ENCODE measurements at places on chromosomes 6 and 20. TPM values are rescaled to one million over a fixed set of nuclear protein-coding genes. Genes with fewer than 3 reads are reported as not detected.

Gene OVOL2
- 13.2 TPM for total RNA-seq

Gene BEND3
- total RNA-seq, result 2.5 TPM

Gene LCA5
- 13.7 TPM for total RNA-seq

Gene CRISP2
- total RNA-seq, result not detected

Gene KIF25
- not detected for total RNA-seq

Gene TOX2
- 5.6 TPM for total RNA-seq

Gene SGK2
- total RNA-seq, result 0.93 TPM

Gene ASIP
- total RNA-seq, result not detected

Gene TRIM39
- total RNA-seq, result 26.7 TPM

Gene PANK2
- 63.4 TPM for total RNA-seq

Gene ADGRF5
- 61.7 TPM for total RNA-seq

Gene ELOVL4
- 1.0 TPM for total RNA-seq

GRCh38 chr6:30591008-30591407 is 19.8 kb downstream of the ABCF1 start:
- DNase-seq, result peak; percentile 68

DNA sequence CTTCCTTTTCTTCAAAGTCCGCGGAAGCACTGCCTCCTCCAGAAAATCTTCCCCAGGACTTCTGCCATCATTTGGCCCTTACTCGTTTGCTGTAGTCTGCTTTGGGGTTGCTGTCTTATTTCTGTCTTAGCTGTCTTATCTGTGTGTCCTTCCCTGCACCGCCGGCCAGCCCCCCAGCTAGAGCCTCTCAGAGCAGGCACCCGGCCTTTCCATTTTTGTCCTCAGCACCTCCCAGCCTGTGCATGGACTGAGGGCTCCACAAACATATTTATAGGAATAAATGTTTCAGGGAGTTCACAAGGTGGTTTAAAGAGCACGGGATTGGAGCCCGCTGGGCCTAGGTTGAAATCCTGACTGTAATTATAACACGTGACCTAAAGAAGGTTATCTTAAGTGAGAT is 8.1 kb downstream of the GLP1R start:
- DNase-seq, result no peak

- no peak for DNase-seq
Measured at GRCh38 chr20:58568483-58569240, 53.5 kb upstream of the APCDD1L start.

DNA sequence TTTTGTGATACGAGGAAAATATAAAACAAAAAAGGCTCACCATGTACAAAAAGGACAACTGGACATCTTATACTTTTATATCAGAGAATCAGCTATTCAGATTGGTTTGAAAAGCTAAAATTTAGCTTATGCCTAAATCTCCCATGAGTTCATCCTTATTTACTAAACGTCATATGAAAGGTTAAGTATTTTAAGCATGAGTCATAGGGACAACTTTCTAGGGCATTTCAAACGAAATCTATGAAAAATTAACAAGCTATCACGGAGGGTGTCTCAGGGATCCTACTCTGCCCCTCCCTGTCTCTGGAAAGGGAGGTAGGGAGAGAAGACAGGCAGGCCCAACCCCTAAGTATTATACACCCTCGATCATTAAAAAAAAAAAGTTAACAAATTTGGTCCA is 124.1 kb upstream of the LOC128125822 start:
- no peak for DNase-seq

- DNase-seq, result peak; percentile 63
Measured at GRCh38 chr20:33569802-33570391, 80.0 kb downstream of the CBFA2T2 start.

DNA sequence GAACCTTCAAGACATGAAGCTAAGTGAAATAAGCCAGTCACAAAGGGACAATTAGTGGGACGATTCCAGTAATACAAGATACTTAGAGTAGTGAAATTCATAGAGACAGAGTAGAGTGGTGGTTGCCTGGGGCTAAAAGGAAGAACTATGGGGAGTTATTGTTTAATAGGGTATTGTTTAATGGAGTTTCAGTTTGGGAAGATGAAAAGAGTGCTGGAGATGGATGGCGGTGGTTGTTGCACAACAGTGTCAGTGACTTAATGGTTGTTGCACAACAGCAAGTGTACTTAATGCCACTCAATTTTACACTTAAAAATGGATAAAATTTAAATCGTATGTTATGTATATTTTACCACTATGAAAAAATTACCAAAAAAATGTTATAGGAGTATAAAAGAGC is 209.7 kb upstream of the TENT5A start:
- DNase-seq, result no peak

- peak; percentile 7 for DNase-seq
Measured at GRCh38 chr6:12968839-12969558, 252.4 kb downstream of the PHACTR1 start.

- no peak for DNase-seq
Measured at GRCh38 chr20:17809362-17810061, 109.7 kb downstream of the BANF2 start.

DNA sequence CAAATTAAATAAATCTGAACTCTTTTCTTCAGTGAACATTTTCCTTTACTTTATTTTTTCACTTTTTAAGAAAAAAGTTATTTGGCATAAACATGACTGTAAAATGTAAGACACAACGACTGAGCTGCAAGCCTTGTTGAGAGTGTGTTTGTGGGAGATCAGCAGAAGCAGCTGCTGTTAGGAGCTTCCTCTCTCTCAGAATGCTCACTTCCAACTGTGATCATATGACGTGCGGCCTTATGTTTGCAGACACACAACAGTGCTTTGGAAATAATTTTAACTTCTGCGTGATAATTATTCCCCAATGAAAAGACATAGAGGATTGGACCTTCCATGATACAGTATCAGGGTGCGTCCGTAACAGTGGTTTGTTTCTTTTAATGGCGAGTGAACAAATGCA is 104.0 kb downstream of the ARHGAP18 start:
- no peak for DNase-seq

DNA sequence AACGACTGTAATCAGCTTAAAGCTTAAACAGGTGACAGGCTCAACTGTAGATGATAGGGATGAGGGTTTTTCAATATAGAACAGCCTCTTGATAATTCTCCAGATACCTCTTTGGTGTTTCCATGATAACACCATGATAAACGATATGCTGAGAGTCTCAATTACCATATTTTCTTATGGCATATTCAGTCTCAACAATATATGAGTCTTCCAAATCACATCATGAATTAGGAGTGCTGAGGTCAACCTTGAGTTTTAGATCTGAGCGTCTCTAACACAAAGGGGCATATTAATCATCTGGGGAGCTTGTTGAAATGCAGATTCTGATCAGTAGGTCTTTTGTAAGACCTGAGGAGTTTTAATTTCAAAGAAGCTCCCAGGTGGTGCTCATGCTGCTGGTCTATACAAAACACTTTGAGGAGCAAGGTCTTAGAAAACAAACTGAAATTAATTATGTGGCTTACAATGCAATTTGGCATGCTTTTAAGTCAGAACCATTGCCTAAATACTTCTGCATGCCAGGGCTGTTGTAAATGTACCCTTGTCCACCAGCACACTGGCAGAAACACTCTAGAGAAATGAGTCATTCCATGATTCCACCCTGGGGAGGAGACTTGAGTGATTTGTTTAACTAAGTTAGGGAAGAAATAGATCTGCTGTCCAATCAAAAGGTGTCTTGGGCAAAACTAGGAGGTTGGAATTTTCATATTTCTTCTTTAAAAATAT is 49.6 kb downstream of the PTCHD4 start:
- no peak for DNase-seq

DNA sequence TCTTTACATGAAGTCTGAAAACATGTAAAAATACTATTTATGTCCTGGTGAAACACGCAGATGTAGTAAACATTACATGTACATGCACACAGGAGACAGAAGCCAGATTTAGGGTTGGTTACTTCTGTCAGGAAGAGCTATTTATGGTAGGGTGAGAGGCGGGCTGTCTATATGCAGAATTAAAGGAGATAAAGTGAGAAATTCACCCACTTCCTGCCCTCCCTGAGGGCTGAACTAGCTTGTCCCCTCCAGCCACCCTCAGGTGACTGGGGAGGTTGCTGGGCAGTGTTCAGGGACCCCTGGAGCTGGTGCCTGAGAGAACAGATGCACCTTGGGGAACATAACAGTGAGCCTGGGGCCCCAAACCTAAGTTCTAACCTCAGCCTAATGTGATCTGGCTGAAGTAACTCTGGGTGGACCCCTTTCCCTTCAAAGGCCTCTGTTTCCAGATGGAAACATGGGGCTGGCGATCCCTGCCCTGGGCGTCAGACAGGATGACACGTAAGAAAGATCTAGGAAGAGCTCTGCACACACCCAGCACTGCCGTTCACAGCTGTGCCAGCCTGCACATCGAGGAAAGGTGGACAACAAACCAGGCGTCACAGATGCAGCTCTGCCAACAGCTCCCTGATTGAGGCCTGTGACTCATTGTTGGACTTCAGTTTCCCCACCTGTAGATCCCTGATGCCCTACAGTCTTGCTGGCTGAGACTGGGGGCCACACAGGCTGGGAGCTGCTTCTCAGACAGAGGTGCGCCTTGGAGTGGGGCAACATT is 1.3 kb downstream of the PI16 start:
- no peak for DNase-seq

DNA sequence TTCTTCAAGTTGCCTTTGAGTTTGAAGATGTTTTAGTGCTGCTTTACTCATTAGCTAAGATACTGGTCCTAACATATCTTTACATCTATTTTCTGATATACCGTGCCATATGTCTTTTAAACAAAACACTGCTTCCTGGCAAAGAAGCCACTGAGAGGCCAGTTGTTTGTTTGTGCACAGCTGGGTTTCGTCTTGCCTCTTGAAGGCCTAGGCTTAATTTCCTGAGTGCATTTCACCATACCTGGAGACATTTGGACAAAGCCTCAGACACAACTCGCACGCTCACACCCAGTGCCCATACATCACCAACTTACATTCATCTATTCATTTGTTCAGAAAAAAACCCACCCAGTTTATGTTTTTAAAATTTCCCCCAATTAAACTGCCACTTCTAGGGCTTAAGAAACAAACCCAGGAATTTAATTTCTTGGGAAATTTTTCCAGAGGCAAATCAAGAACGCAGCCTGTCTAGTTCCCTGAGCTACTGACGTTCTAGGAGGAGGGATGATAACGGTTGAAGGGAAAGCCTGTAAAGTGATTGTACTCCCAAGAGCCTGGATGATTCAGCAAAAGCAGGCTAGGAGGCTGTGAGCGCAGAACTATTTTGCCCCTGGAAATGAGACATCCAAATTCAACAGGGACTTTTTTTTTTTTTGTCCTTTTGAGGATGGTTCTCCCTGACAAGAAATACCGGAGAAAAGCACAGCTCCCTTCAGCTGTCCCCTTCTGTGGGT is 77.7 kb downstream of the OLIG3 start:
- DNase-seq, result no peak

GRCh38 chr6:99132026-99132635 is 184.4 kb upstream of the FBXL4 start:
- no peak for DNase-seq

DNA sequence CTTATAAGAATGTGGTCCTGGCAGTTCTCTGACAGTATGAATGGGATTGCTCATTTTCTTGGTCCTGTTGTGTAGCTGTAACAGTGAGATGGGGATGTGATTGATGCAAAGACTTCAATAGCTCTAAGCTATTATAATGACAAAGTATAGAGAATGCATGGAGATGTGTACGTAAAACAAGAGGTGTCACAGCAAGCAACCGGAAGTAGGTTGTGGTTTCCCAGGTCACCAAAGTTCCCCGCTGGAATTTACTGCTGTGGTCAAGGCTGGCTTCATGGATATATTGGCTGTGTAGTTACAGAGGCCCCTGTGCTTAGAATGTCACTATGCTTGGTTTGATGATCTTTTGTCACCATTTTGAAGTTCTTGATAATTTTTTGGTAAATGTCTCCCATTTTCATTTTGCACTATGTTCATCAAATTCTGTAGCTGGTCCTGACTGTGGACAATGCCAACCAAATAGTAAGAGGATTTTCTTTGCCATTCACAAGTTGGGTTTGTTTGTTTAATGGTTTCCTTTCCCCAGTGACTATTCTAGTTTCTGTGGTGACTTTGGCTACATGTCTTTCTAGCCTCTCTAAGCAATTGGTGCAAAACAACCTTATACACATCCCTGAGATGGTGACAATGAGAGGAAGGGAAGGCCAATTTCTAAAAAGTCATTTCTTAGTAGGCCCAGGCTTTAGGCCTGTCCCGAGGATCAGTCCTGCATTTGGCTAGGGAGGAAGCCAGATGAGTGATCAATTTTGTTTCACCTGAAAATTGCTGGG is 10.5 kb downstream of the DNAH8 start:
- DNase-seq, result no peak

DNA sequence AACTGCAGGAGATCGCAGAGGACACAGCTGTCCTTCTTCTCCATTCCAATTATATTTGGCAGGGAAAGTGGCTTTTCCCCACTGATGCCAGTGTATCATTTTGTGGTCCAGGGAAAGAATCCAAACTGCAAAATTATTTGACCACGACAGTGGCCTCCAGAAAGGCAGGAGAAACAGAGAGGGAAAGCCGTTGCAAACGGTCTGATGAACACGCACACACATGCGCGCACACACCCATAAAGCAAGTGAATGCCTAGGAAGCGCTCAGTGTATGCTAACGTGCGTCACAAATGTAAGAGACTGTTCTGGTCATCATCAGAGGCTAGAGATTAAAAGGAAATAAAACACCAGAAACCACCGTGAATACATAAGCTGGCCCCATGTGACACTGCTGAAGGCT is 54.0 kb downstream of the NPEPL1 start:
- no peak for DNase-seq

DNA sequence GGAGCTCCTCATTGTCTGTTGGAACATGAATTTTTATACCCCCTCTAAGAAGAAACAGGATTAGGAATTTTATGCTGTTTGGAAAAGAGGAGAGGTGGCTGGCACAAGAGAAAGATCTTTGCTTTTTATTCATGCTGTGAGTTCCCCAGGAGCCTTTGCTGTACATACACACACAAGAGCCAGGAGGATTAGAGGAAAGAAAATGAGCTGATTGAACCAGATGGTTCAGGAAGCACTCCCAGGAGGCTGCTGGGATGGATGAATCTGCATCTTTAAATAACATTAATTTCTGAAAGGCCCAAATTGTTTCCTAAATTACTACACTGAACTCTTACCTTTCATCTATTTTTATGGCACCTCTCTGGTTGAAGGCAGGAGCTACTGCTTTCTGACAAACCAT is 20.1 kb upstream of the TCP11 start:
- no peak for DNase-seq

DNA sequence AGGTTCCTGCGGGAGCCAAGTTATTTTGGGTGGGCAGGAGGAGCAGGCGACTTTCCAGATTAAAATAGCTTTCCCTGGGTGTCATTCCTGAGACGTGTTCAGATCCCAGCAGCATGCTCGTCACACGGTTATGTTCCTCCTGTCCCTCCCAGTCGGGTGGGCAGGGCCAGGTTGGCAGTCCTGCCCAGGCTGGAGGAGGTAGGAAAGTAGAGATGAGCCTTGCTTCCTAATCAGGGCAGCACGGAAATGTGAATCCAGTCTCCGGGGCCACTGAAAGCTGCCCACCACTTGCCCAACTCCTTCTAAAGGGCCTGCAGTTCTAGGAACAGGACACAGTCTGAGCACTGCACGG is 137.0 kb downstream of the MRPL14 start:
- no peak for DNase-seq

- DNase-seq, result no peak
Measured at GRCh38 chr6:71524201-71524600, 235.6 kb downstream of the OGFRL1 start.
